Bone marrow (tissue), 2 donors: ENCODE measurements at places on chromosomes 3 and 15.

GRCh38 chr15:76802411-76802810, 102.7 kb downstream of the SCAPER start:
- DNase-seq, result no peak

DNA sequence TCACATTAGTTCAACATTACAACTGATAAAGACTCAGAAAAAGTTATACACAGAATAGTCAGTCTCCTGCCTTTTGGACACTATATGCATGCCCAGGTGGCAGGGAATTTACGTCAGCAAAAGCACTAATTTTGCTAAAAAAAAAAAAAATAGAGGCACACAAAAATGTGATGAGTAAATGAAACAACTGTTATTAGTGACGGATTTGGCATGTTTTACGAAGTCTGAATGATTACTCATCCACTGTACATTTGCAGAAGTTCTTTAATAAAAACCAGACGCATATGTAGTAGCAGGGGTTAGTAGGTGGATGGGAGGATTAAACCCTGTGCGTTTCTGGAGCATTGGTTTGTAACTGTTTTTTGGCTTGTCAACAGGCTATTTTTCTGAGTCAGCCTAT, 99.0 kb downstream of the MITF start:
- DNase-seq, result no peak

DNA sequence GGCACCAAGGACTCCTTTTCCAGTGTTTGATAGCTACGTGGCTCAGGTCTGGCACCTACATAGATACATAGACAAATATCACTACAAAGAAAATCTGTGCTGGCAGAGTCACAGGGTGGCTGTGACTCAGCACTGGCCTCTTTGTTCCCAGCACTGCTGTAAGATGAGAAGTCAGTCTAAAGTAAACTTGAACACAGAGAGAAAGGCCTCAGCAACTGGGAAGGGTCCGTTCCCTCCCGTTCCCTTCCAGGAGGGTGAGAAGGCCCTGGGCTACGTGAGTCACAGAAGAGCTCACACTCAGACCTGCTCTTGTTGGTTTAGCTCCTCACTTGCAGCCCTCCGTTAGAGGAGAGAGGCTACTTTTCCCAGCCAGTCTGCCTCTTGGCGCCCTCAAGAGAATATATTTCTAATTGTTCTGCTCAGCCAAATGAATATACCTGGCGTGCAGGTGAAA, 23.1 kb downstream of the ANXA2 start:
- DNase-seq, result no peak

DNA sequence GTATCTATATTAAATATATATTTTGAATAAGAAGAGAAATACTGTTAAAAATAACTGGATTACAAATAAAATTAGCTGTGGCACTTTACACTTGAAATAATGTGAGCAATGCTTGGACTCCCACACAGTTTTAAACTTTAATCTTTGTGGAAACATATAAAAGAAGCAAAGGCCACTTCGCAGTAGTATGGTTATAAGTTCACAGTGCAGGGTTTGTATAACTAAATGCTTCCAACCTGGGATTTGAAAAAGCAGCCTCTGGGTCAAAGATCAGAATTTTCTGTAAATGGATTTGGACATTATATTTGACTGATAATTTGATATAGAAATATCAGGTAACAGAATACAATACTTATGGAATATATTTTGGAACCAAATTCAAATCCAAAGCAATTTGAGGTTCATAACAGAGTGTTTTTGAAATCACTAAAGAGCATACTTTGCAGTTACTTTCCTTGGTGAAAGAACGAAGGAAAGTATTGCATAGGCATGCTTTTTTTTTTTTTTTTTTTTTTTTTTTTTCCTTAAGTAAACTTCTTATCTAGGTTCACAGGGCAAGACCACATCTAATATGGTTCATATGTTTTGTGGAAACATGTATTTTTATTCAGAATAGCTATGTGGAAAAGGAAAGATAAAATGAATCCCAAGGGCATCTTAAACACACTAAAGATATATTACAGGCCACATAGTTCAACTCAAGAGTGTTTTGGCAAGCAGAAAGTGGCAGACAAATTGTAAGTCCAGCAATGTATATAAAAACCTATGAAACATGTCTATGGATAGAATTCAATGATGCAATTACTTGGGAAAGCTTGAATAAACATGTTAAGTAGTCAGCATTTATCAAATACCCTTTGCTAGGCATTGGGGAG, 47.1 kb upstream of the SGO1 start:
- DNase-seq, result no peak

- no peak for DNase-seq
These were observed 21.8 kb downstream of the P2RY12 start for GRCh38 chr3:151362751-151363174.

- DNase-seq, result no peak
These were observed 557 bp downstream of the ELL3 start for GRCh38 chr15:43776101-43776717.

GRCh38 chr3:115838786-115839185, 215.5 kb downstream of the GAP43 start:
- DNase-seq, result no peak

DNA sequence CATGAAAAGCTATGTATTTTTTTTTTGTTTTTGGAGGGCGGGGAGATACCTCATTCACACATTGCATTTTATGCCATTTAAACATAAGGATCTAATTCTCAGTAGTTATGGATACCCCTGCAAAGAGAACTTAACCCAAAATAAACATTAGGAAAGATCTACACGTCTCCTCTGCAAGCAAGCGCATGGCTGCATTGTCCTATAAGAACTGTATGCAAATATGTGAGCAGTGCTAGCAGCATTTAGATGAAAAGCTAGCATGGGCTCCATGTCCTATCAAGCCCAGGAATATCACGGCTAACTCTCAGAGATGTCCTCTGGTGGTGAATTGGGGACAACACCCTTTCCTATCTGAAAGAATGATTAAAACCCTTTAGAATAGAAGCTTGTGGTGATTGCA, 292.8 kb downstream of the MEX3B start:
- DNase-seq, result no peak

- DNase-seq, result no peak
These were observed 289 bp downstream of the PCSK6 start for GRCh38 chr15:101489237-101489598.

GRCh38 chr3:110344487-110344886, 727.1 kb upstream of the NECTIN3 start:
- DNase-seq, result no peak

GRCh38 chr3:159904455-159904854, 84.2 kb upstream of the IL12A start:
- DNase-seq, result peak; percentile 40

DNA sequence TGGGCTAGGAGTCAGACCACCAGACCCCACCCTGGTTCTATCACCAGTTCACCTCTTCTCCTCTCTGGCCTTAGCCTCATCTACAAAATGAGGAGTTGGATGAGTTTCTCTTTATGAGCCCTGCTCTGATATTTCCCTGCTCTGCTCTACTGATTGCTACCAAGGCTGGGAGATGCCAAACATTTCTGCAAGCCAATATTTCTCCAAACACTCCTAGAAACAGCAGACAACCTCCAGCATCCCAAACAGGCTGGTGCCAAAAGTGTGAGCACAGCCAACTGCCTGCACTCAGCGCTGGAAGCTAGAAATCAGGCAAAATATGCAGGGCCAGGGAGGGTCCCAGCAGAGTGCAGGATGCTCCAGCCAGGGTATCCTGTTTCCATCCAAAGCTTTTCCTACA, 10.8 kb downstream of the DAPK2 start:
- no peak for DNase-seq

DNA sequence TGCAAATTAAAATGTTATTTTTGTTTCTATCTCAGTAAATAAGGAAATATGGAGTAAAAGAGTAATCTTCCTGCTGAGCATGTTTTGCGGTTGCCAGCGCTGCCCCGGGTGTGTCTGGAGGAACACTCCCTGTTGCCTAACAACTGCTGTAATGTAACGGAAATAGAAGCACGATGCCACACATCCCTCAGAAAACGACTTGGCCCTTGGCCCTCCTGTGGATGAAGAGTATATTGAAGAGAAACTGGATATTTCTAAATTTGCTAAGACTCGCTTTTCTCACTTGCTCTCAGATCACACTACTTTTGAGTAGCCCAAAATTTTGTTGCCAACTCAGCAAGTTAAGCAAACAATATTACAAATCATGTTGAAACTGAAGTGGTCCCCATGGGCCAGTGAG, 18.9 kb downstream of the CX3CR1 start:
- DNase-seq, result peak; percentile 97

DNA sequence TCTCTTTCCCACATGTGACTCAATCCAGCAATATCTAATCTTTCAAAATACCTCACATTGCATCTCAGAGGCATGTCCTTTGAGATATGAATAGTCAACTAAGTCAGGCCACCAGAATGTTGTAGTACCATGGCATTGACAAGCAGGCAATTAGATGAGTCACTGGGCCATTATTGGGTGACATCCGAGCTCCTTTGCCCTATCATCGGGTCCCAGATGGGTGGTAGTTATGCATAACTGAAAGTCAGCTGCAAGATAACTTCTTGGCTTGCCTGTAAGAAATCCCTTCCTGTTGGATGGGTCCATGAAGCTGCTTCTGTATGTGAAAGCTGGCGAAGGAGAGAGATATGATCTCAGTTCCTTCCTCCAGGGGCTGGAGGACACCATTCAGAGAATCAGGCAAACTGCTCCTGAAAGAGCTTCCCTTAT, 32.8 kb downstream of the ARRDC4 start:
- peak; percentile 61 for DNase-seq

- no peak for DNase-seq
These were observed 134.9 kb downstream of the EFHB start for GRCh38 chr3:19799115-19799514.

GRCh38 chr15:51379390-51379789, 37.9 kb downstream of the GLDN start:
- DNase-seq, result no peak

- DNase-seq, result no peak
These were observed 229.5 kb downstream of the ATP8B4 start for GRCh38 chr15:49889536-49889935.

DNA sequence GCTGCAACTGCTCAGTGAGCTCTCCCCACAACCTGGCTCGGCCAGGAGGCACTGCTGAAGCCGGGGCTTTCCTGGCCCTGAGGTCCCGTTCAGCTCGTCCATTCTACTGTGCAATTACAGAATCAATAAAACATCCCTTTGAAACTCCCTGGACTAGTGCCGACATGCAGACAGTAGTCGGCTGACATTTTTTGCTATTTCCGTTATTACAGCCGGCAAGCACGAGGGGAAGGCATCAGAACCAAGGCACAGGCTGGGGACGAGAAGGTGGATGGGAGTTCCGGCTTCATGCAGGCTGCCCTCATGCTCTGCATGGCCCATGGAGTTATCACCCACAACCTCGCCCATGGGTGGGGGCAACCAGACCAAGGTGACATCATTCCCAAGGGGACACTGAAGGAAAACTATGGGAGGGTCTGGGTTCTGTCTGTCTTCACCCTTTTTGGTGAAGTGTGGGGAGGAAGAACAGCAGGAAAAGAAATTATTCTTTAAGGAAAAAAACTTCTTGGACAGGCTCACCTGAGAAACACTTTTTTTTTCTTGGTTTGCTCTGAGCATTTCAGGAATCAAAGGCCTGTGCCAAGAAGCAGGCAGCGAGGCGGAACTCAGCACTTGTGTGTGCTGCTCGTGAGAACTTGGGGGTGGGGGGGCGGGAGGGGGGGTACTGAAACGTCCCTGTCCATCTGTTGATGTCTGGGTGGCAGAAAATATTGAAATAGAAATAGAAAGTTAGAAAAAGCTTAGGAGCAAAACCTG, 154.5 kb downstream of the FOXP1 start:
- no peak for DNase-seq

GRCh38 chr3:149015393-149015792, 24.1 kb downstream of the GYG1 start:
- DNase-seq, result no peak

DNA sequence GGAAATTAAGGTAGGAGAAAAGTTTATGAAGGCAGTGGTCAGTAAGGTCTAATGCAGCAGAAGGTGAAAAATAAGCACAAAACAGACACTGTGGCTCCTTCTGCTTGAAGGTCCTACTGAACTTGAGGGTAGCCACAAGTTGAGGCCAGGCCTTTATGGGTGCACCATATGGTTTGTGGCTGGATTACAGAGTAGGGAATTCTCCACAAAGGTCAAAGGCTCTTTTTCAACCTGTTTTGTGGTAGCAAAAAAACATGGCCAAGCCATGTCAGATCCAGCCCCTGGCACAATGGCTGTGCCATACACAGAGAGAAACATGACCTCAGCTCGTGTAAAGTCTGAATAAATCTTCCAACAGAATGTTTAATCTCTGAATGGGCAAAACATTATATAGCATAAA, 214.0 kb downstream of the SATB1 start:
- no peak for DNase-seq

- DNase-seq, result no peak
These were observed 21.2 kb downstream of the GABRA5 start for GRCh38 chr15:26887926-26888666.

GRCh38 chr15:74027688-74028087, 33.2 kb downstream of the PML start:
- no peak for DNase-seq

- DNase-seq, result no peak
These were observed 303.2 kb downstream of the TIGIT start for GRCh38 chr3:114597012-114597411.

DNA sequence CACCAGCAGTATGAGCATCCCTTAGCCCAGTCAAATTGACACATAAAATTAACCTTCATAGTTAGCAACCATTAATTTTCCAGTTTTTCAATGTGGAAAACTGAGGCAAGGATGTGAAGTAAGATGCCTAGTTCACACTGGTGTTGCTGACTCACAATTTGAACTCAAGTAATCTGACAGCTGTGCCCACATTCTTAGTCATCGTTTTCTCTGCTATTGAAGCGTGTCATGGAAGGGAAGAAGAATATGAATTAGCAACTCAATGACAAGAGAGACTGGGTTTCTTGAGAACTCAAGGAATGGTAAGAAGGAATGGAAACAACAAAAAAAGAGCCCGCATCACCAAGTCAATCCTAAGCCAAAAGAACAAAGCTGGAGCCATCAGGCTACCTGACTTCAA, 261.4 kb downstream of the EPHA3 start:
- DNase-seq, result no peak

- DNase-seq, result no peak
These were observed 39.5 kb downstream of the ANP32A start for GRCh38 chr15:68781217-68781616.

GRCh38 chr15:90512276-90512675, 17.4 kb upstream of the CRTC3 start:
- DNase-seq, result peak; percentile 35
